NCI-H2081 (cell line): ENCODE measurements at places on chromosomes 5 and 9.

GRCh38 chr9:103789686-103790085 is 304.4 kb upstream of the SMC2 start:
- peak; percentile 12 for DNase-seq

DNA sequence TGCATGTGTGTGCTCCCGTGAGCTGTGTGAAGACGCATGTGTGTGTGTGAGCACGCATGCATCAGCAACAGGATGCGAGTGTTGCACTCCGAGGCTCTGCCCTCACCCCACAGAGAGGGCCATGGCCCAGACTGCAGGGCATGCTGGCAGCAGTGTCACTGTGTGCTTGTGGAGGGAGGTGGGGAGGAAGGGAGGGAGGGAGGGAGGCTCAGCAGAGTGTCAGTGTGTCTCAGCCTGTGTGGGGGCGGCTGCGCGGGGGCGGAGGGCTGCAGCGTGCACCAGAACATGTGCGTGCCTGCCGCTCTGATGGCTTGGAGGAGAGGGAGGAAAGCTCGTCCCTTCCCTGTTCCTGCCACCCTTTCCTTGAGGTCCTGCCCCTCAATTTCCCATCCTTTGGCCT is 5.3 kb downstream of the CAMK2A start:
- DNase-seq: no peak

GRCh38 chr9:26157411-26157810 is 479.2 kb upstream of the TUSC1 start:
- no peak for DNase-seq

DNA sequence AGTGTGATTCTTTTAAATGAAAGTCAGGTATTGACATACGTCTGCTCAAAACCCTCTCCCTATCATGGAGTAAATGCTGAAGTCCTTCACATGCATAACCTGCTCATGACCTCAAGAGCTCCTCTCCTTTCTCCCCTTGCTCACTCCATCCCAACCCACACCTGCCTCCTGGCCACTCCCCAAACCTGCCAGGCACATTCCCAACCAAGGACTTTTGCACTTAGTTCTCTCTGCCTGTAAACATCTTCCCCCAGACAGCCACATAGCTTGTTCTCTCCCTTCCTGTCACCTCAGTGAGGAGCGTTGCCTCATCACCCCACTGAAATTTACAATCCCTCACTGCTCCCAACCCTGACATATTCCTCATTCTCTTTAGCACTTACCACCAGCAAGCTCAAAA is 8.7 kb downstream of the SETD9 start:
- DNase-seq: no peak

DNA sequence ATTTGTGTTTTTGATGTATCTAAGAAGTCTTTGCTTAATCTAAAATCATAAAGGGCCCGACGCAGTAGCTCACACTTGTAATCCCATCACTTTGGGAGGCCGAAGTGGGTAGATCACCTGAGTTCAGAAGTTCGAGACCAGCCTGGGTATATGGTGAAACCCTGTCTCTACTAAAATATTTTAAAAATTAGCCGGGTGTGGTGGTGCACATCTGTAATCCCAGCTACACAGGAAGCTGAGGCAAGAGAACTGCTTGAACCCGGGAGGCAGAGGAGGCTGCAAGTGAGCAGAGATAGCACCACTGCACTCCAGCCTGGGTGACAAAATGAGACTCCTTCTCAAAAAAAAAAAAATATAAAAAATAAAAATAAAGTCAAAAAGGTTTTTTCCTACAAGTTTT is 9.6 kb downstream of the IL6ST start:
- no peak for DNase-seq

GRCh38 chr5:143207058-143207457 is 196.4 kb downstream of the NR3C1 start:
- no peak for DNase-seq

DNA sequence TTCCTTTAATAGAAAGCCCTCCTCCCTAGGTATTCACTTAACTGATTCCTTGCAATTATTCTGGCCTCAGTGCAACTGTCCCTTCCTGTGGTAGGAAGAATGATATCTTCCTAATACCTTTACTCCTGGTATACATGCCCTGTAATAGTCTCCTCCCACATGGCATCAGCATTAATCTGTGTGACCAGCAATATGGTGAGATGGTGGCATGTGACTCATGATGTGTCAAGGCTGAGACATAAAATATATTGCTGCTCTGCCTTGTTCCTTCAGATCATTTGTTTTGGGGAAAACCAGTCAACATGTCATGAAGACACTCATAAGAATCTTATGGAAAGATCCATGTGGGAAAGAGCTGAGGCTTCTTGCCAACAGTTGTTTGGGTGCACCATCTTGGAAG is 149.1 kb upstream of the TRPM3 start:
- DNase-seq: no peak

- no peak for DNase-seq
Observed at GRCh38 chr5:89936576-89936975, 473.0 kb downstream of the CETN3 start.

DNA sequence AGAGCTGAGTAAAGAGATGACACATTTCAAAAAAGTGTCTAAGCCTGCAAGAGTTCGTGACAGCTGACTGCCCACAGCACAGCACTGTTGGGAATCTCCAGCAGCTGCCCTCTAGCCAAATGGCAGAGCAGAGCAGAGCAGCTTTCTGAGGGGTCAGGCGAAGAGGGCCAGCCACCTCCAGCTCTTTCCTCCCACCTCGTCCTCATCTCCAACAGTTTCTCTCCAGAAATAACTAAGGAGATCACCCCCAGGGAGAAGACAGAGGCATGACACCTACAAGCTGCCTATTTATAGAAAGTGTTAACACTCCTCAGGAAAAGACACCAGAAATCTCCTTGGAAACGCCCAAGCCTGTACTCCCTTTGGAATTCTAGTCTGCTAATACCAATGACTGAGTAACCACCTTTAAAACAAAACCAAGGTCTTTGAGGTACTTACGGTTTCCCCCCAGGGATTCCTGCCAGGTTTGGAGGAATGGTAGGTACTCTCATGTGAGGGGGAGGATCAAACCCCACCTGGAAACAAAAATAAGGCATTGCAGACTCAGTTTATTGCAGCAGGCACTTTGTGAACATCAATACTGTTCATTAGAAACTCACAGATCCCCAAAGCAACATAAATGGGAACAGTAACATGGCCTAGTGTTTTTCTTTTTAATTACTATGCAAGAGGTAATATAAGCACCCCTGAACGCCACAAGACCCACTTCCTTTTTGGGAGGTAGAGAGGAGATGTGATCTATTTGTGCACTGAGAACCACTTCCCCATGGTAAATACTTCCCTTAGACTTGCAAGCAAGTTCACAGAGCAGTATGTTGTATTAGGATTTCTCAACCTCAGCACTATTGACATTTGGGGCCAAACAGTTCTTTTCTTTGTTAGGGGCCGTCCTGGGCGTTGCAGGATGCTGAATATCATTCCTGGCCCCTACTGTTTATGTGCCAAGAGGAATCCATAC is 79.3 kb downstream of the TLE1 start:
- DNase-seq: no peak

DNA sequence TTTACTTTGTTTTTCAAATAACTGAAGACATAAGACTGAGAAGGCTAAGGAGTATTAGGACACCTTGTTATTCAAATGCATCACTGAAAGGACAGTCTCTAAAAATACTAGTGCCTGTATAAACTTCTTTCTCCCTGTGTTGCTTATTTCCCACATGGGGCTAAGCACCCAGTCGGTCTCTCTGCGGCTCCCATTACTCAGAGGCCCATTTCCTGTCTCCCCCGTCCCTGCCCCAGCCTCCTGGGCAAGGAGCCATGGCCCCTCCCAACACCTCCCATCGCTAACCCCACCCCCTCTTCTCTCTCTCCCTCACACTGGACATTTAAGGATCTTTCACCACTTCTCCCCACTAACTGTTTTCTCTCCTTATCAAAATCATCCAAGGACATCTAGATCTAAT is 81.9 kb downstream of the EBF1 start:
- peak; percentile 78 for DNase-seq

GRCh38 chr9:138065287-138065686 is 187.7 kb downstream of the CACNA1B start:
- no peak for DNase-seq

- no peak for DNase-seq
Observed at GRCh38 chr9:114200721-114201300, 45.5 kb downstream of the COL27A1 start.

DNA sequence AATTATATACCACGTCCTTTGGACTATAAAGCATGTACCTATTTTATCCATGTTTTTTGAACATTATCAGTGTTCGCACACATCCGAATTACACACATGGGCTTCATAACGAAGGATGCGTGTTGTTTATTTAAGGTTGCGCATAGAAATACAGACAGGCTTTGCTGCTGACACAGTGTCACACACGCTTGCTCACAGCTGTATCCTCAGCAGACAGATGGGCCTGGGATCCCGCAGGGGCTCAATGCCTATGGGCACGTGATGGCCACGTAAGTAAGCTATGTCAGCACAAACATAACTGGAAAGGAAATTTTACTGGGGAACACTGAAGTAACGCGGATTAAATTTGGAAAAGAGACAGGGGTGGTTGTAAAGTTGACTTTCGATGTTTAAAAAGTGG is 76.6 kb downstream of the OTULIN start:
- DNase-seq: no peak

GRCh38 chr5:100043475-100043874 is 491.7 kb upstream of the FAM174A start:
- no peak for DNase-seq

DNA sequence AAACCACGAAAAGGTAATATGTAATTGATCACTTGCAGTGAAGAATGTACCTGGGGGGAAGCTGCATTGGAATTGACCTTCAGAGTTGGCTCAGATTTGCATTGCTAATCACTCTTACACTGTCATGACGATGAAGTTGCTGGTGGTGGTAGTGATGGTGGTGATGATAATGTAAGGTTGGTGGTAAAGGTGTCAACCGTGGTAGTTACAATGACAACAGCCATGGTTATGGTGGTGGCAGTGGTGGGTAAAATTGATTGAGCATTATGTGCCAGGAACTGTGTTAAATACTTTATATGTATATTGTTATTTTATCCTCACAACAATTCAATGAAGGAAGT is 282.4 kb downstream of the NR3C1 start:
- DNase-seq: no peak

GRCh38 chr5:77015938-77016569 is 14.2 kb upstream of the AGGF1 start:
- DNase-seq: no peak

DNA sequence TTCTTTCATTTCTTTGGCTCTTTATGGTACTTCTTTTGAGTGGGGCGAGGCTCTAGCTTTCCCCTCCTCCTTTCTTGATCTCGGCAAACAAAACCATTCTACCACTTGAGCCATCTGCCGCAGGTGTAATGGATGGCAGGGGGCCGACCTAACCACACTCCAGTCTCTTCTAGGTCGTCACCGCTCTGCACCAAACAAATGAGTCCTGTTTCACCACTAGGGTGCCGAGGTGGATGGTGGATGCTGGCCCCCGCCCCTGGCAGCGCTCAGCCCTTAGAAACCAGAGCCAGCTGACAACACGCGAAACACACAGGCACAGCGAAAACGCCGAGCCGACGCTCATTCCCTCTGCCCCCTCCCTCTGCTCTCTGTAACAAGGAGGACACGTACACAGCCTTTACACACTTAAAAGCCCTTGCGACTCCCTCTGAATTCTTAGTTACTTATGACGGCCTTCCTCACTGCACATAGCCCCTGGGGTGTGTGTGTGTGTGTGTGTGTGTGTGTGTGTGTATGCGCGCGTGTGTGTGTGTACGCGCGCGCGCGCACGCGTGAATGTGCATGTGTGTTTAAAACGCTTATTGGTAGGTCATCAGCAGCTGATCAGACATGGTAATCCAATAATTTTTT is 199.4 kb downstream of the MEF2C start:
- DNase-seq: peak; percentile 95

- no peak for DNase-seq
Observed at GRCh38 chr9:122961139-122961538, 20.3 kb downstream of the RABGAP1 start.

GRCh38 chr9:79757074-79757473 is 185.3 kb downstream of the TLE4 start:
- no peak for DNase-seq
